ENCODE measurements at places on chromosomes 7 and 10.

DNA sequence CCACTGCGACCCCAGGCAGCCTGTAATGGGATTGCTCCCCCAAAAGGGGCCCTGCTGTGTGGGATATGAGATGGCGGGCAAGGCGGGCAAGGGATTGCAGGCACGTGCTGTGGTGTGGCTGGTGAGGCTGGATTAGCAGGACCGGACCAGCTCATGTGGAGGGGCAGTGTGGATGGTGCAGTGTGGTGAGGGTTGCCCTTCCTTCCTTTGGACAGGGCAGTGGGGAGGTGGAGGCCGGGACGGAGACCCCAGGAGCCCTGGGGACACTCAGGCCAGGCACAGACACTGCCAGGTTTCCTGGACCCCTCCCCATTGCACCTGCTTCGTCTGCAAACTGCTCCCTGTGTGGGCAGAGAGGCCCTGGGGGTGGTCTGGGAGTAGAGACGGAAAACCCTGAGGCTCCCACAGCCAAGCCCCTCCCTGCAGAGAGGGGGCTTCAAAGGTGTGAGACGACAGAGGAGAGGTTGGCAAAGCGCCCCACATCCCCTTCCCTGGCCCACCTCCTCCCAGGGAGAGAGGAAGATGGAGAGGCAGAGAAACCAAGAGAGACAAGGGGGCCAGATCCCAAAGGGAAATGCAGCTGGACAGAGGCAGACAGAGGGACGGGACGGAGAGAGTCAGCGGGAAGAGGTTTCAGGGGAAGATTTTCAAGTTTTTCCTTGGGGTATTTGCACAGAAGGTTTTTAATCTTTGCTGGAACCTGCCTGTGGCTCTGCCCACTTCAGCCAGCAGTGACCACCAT lies 89.2 kb downstream of the MICALL2 start:
- DNase-seq, result no peak

DNA sequence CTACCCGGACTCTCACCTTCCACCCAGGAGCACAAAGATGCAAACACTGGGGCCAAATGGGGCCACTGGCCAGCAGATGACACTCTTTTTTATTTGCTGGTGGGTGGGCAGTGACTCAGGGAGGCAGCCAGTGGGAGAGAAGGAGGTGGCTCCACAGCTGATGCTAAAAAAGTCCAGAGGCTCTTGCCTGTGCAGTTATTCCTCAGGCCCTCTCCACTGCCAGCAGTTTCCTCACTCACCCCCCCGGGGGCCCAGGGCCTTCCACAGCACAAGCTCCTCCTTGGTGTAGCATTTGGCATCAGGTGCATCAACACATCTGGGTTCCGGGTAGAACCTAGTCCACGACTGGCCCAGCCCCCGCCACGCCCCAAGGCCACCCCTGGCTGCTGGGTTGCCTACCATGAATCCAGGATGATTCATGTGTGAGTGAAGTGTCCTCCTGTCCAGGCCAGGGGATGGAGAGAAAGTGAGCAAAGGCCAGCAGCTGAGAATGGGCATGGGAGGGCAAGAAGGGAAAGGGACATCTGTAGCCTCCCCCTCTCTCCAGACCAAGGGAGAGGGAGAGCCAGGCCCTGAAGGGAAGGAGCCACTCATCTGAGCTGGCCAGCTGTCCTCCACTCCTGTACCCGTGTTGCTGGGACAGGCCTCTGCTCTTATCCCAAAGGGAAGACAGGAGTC lies 1.7 kb upstream of the KCNH2 start:
- no peak for DNase-seq

- DNase-seq, result no peak
Observed at GRCh38 chr10:51718804-51719291, 19.5 kb upstream of the CSTF2T start.

- DNase-seq, result peak; percentile 1
Observed at GRCh38 chr10:3419719-3420495, 247.3 kb upstream of the PITRM1 start.

GRCh38 chr10:84075226-84076046 lies 63.9 kb upstream of the GHITM start:
- no peak for DNase-seq

- DNase-seq, result no peak
Observed at GRCh38 chr10:71359364-71360046, 37.2 kb upstream of the CDH23 start.

GRCh38 chr7:78489476-78490240 lies 691.1 kb downstream of the PHTF2 start:
- DNase-seq, result no peak

DNA sequence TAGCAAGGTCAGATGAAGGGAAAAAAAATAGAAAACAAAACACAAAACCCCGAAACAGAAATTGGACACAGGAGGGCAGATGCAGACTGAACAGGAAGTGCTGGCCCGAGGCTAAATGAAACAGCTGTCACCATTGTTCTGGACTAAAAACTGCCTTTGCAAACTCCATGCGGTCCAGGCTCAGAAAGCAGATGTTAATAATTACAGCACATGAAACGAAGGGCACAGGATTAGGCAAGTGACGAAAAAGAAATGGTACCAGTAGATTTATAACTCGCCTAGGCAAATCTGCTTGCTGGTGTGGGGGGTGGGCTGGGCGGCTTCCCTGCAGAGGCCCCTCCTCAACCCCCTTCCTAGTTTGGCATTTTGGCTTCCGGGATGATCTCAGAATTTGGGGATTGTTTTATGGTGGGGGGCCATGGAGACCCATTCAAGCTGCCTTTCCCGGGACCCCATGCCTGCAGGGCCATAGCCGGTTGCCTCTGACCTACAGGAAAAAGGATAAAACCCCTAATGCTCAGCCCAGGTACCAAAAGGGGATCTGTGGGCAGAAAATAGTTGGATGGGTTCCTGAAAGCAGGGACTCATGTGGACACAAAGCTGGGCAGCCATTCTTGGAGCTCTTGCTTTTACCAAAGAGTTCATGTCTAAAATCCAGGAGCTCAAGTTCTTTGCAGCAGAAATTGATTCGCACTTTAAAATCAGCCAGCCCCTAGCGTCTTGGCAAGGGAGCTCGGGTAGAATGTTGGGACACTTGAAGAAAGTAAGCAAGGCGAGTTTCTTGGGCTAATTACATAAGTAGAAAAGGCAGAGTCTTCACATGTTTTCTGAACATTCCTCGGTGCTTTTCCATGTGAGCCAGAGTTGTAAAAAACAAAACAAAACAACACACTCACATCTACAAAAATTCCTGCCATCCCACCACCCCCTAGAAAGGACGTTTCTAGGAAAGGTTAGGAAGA lies 39.0 kb upstream of the EMX2 start:
- DNase-seq, result no peak

- peak; percentile 29 for DNase-seq
Observed at GRCh38 chr7:130996833-130997231, 262.8 kb upstream of the KLF14 start.

DNA sequence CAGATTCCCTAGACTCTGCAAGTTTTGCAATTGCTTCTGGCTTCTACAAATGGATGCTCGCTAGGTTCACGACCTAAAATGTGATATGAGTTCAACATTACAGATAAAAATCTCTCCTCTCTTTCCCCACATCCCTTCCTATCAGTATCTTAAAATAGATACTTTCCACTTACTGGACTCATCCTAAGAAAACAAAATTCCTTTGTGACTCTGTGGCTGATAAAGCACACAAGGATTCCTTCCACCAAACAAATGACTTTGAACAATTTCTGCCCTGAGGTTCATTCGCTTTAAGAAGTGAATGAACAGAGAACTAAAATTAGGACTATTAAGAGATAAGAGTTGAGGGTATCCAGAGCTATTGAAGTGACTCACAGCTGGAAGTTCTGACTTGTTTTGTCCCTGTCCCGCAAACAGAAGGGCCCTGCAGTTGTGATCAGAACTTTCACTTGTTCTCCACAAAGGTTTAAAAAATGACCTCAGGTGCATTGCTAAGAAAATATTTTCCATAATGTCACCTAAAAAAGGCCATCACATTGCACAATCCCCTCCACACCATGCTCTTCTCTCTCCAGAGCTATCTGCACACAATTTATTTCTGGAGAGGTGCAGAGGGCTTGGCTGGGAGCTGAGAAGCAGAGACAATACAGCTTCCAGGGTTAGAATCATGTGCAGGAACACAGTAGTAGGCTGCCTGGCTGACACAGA lies 96.1 kb downstream of the PIP4K2A start:
- no peak for DNase-seq

GRCh38 chr7:26868841-26869495 lies 4.6 kb upstream of the SKAP2 start:
- DNase-seq, result no peak

- DNase-seq, result no peak
Observed at GRCh38 chr10:128866551-128866950, 600.5 kb upstream of the MGMT start.

- DNase-seq, result no peak
Observed at GRCh38 chr7:157238087-157238486, 98.7 kb upstream of the DNAJB6 start.

DNA sequence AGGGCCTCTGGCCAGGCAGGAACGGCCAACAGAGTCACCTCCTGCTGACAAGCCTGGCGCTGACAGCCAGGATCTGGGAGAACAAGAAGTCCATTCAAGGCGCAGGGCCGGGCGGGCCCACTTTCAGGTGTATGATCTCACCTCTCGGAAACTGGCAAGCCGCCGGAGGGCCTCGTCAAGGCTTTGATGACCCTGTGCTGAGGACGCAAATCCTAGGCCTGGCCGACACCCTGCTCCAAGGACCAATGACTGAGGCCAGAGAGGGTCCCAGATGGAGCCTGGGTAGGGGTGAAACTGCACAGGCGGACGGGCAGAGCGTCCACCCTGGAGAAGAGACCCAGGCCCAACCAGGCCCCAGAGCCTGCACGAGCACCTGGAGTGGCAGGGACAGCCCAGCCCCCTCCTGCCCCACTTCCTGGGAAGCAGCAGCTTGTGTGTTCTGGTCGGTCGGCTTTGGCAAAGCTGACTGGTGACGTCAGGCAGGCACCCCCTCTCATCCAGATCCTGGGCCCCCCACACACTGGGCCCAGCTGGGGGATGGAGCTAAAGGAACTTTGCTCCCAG lies 30.6 kb downstream of the MYL10 start:
- DNase-seq, result no peak

DNA sequence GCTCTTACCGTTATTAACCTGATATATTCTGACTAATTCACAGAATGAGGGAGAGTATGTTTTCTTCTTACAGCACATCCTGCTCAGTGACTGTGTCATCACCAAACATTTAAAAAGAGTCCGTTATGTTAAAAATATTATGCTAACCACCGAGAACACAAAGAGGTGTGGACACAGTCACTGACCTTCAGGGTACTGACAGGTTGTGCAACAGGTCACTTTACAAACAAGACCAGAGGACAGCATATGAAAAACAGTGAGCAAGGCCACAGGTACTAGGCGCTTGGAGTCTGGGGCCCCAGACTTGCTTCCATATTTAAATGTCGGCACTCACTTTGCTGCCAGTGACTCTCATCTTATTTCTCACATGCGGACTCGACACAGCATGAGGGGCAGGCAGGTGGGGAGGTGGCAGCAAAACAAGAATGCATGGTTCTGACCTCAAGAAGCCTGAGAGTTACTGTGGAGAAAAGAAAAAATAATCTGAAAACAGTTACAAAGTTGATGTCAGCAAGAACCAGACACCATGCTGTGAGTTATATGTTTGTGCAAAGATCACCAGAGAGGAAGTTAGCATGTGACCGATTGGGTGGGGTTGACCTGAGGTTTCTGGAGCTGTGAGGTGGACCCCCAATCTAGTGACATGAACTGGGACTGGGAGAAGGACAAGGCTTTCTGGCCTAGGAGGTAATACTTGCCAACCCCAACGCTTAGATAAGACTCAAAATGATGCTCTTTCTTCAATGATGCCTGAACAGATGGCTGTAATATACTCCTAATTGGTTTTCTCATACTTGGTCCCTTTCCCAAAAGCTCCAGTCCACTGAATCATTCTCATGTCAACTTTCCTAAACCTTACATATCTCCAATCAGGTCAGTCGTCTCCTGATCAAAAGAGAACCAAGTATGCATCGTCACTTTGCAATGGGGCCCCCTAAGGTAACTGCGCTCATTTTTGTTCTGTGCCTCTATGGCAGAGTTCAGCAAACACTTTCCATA lies 102.4 kb downstream of the HIPK2 start:
- DNase-seq, result no peak

GRCh38 chr10:3665316-3665908 lies 119.6 kb downstream of the KLF6 start:
- DNase-seq, result no peak

GRCh38 chr10:8424555-8425211 lies 370.2 kb downstream of the GATA3 start:
- DNase-seq, result no peak

- peak; percentile 97 for DNase-seq
Observed at GRCh38 chr10:68901105-68901927, at the start of gene DDX50. DDX50 (plus strand) TSS chr10:68901315; CDS start chr10:68901385, 70 bp downstream.

Measured in activated T-cell treated with anti-CD3 and anti-CD28 coated beads, Interleukin-2, amount 50 U/mL, for 72 hours (primary cell).